Fibroblast of skin of back (primary cell): ENCODE measurements at places on chromosomes 2 and 18.

DNA sequence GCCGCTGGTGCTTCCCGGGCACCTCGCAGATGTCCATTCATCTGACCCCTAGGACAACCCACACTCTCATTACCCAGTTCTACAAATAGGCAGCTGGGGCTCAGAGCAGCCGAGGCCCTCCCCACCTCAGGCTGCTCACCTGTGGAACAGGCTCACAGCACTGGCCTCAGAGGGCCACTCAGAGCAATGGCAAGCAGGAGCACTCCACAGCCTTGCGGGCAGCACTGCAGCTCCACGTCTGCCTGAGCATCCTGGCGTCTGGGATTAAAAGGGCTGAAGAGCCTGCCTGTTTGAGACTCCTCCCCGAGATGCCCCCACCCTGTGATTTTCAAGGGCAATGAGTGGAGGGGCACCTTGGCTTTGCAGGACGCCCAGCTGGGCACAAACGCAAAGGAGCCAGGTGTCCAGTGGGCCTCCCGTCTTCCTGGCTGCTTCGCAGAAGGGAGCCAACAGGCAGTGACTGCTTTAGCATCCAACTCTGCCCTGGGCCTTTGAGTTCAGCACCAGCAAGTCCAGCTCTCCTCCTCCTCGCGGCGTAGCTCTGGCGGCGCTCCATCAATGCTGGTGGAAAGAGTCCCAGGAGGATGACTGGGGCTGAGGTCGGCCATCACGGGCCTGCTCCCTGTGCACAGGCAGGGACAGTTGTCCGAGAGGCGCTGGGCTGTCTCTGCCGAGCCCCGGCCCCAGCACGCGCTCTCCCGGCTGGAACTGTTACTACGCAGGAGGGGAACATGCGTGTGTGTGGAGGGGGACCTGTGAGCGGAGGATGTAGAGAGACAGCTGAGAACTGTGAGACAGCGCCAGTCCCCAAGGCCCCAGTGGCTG is 297.2 kb downstream of the NDUFA10 start:
- DNase-seq: no peak

- DNase-seq: peak; percentile 88
Measured at GRCh38 chr2:18701981-18702380, 112.6 kb upstream of the NT5C1B start.

DNA sequence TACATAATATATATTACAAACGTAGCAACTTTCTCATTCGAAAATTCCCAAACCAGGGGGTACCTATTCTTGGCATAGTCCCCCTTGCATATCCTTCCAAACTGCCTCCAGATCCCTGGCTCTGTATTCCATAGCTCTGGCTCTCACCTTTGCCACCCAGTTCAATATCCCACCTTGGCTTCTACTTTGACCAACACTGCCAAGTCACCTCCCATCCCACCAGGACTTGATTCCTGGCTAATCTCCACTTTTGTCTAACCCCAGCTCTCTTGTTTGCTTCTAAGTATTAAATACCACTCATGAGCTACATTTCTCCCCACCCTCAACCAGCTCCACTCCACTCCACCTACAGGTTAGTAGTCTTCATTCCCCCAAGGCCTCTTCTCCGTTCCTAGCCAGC is 103.2 kb upstream of the WDR75 start:
- no peak for DNase-seq

DNA sequence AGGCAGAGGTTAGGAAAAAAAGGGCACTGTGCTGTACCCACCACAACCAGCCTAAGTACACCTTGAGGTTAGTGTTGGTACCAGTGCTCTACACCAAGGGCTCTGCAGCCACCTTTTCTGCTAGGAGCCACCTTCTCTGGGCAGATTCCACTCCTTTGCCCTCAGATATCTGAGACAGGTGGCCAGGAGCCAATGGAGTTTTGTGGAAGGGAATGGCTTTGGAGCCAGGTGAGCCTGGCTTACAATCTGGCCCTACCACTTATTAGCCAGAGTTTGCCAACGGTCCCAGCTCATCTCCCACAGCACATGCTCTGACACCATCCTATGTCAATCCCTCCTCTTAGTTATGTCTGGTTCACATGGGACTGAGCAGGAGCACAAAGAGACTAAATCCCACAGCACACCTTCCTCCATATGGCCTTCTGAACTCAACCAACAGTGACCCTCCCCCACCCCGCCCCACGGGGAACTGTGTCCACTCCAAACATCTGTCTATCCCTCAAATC is 77.5 kb downstream of the CLHC1 start:
- no peak for DNase-seq

- no peak for DNase-seq
Measured at GRCh38 chr2:37923308-37924055, 1.6 kb upstream of the RMDN2 start.

- DNase-seq: no peak
Measured at GRCh38 chr2:75533135-75533534, 27.6 kb downstream of the EVA1A start.

GRCh38 chr2:4604767-4605166 is 901.4 kb downstream of the DCDC2C start:
- DNase-seq: no peak
